ENCODE measurements at places on chromosomes 2 and 18. TPM values are rescaled to one million over a fixed set of nuclear protein-coding genes. Genes with fewer than 3 reads are reported as not detected.

DNA sequence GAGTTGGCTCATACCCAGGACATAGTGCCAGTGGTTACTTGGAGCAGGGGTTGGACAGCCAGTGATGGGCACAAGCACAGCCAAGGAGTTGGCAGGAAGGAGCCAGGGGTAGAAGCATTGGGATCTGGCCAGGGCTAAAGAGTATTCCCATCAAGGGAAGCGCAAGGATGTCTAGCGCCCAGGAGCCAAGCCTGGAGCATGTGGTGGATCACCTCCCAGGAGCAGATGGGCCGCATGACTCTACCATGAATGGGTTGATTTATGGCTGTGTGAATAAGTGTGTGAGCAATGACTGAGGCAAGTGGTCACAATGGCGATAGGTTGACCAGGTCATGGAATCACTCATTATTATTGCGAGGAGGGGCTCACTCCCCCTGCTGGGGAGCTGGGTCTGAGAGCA is 111.1 kb downstream of the FHOD3 start:
- DNase-seq = no peak

- DNase-seq = no peak
Measured at GRCh38 chr2:233084488-233084887, 24.3 kb downstream of the INPP5D start.

DNA sequence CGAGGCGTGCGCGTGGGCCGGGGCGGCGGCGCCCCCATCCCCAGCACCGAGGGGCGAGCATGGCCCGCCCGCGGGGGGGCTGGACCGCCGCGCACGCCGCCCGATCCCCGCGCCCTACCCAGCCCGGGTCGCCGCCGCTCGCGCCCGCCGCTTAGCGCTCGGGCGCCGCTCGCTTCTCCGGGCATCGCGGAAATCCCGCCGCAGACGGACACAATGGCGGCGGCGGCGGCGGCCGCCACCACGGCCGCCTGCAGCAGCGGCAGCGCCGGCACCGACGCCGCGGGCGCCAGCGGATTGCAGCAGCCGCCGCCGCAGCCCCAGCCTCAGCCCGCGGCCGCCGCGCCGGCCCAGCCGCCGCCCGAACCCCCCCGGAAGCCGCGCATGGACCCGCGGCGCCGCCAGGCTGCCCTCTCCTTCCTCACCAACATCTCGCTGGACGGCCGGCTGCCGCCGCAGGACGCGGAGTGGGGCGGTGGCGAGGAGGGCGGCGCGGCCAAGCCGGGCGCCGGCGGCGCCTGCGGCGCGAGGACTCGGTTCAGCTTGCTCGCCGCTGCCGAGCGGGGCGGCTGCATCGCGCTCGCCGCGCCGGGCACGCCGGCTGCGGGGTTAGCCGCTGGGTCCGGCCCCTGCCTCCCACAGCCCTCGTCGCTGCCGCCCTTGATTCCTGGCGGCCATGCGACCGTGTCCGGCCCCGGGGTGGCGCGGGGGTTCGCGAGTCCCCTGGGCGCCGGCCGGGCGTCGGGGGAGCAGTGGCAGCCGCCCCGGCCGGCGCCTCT is 453 bp downstream of the CABLES1 start:
- no peak for DNase-seq

- peak; percentile 88 for DNase-seq
Measured at GRCh38 chr2:199488772-199489400, 31.1 kb upstream of the SATB2 start.

USP40 gene
- total RNA-seq = 12.0 TPM

DTNA gene
- 32.7 TPM for total RNA-seq

Measured in H1 (cell line).